ENCODE measurements at places on chromosomes 16 and 17. TPM values are rescaled to one million over a fixed set of nuclear protein-coding genes. Genes with fewer than 3 reads are reported as not detected.

Gene FBXO39
- total RNA-seq, result 0.06 TPM

GRCh38 chr17:73785496-73785895 lies 141.3 kb upstream of the SDK2 start:
- DNase-seq, result no peak

Gene LITAF
- 120 TPM for total RNA-seq

DNA sequence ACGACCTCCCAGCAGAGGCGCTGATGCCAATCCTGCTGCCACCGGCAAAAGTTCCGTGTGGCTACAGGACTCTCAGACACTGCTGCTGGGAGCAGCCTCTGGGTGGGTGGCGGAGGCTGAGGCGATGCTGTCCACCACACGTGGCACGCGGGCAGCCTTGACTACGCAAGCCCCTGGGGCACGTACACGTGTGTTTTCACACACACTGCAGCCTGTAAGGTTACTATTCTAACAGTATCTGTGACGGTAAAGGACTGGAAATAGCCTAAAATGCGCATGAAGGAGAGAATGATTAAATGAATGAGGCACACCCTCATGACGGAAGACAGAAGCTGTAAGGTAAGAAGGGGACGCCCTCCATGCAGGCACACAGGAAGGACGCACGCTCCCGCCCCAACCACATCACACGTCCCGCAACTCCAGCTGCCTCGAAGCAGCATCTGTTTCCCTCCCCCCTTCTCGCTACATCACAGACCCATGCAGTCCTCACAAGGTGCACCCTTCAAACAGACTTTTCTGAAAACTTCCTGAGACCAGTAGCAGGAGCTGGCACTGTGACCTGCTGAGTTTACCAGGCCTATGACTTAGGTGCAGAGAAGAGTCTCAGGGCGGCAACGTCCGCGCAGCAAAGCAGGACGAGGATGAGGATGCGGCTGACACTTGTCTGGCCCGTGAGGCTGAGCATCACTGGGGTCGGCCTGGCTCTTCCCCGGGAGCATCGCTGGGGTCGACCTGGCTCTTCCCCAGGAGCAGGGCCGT lies 28.7 kb upstream of the FASN start:
- DNase-seq, result no peak

DNA sequence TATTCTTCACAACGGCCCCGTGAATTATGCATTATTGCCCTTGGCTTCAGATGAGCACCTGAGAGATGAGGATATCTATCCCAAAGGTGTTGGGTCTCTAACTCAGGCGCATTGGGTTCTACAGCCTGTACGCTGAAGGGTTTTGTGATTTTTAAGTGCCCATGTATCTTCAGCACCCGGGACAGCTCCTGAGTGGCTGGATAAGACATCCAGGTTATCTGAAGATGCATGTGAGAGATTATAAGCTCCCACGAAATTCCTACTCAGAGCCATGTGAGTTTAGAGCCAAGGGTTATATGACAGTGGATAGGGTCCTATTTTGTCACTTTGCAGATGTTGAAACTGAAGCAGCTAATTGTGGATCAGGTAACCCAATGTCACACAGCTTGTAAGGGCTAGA lies 612.3 kb upstream of the EEF2KMT start:
- no peak for DNase-seq

- no peak for DNase-seq
Measured at GRCh38 chr16:85929259-85929721, 30.3 kb downstream of the IRF8 start.

DNA sequence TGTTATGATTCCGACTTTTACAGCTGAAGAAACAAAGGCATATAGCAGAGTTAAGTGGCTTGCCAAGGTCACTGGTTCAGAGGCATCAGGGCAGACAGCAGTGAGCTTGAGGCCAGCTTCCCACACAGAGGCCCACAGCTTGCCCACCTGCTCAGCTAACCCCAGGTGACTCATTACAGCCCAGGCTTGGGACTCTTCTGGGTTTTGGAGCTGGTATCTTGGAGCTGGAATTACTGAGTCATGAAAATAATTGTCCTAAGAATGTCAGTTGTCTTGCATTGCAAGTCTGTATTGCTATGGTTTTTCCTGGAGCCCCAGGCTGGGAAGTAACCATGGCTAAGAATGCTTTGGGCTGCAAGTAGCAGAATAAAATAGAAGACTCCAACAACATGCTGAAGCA lies 32.4 kb upstream of the IRX3 start:
- DNase-seq, result no peak

GRCh38 chr17:17536702-17537101 lies 40.5 kb upstream of the RASD1 start:
- no peak for DNase-seq

DNA sequence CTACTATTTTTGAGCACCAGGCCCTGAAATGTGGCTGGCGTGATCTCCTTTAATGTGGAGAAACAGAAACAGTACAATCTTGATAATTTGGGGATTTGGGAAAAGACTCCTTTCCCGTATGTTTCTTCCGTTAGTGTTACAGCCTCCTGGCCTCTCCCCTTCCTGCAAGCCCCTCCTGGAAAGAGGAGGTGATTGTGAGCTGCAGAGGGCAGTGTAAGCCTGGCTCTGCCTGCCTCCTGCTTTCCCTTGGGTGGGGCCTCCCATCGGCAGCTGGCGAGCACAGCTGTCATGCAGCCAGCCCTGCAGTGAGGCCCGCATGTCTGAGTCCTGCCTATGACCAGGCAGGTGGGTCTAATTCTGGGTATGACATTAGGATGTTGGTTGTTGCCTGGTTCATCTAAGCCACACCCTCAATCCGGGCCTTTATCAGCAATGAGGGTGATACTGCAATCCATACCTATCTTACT lies 48.7 kb upstream of the WSB1 start:
- peak; percentile 89 for DNase-seq

Gene NPTX1
- total RNA-seq, result 0.17 TPM

GRCh38 chr17:80349151-80349651 lies 65.8 kb upstream of the ENDOV start:
- DNase-seq, result no peak

Gene MYADML2
- total RNA-seq, result not detected

Gene ATAD5
- total RNA-seq, result 4.5 TPM

Gene SRP68
- total RNA-seq, result 39.7 TPM

Gene ACSM5
- 1.1 TPM for total RNA-seq

DNA sequence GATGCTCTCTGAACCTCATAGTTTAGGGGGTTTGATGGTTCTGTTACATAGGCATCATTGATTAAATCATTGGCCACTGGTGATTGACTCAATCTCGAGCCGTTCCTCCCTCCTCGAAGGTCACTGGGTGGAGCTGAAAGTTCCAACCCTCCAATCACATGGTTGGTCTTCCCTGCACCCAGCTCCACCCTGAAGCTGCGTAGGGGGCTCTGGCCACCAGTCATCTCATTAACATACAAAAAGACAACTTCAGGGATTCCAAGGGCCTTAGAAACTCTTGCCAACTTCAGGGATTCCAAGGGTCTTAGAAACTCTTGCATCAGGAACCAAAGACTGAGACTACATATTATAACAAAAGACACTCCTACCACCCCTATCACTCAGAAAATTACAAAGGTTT lies 306.5 kb upstream of the TNRC6C start:
- DNase-seq, result no peak

Gene CNGB1
- total RNA-seq, result not detected

Gene BIRC5
- total RNA-seq, result 157 TPM

- no peak for DNase-seq
Measured at GRCh38 chr17:79779084-79779529, 1.2 kb downstream of the CBX2 start.

Gene EPX
- total RNA-seq, result 0.08 TPM

GRCh38 chr16:59773330-59773729 lies 1039.2 kb upstream of the GOT2 start:
- DNase-seq, result no peak

DNA sequence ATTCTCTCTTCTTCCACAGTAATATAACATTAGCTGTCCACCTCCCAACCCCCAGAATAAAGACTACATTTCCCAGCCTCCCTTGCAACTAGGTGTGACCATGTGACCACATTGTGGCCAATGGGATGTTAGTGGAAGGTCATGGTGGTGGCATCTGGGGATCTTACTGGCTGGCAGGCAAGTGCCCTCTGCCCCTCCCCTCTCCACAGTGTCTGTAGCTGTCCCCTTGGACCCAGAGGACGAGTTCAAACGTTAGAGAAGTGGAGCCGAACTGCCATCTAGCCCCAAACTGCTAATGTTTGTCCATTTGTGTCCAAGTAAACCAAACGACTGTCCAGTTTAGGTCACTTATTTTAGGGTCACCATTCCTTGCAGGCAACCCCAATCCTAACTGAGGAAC lies 26.6 kb upstream of the KCNG4 start:
- DNase-seq, result peak; percentile 82

- DNase-seq, result no peak
Measured at GRCh38 chr17:79625706-79626105, 14.9 kb upstream of the RBFOX3 start.

GRCh38 chr17:80485846-80486245 lies 9.4 kb upstream of the NPTX1 start:
- no peak for DNase-seq

Gene TNFRSF12A
- total RNA-seq, result 312 TPM

Gene CFAP97D1
- total RNA-seq, result not detected

Gene SCNN1B
- total RNA-seq, result not detected

- no peak for DNase-seq
Measured at GRCh38 chr16:68126395-68126794, 41.2 kb downstream of the NFATC3 start.

DNA sequence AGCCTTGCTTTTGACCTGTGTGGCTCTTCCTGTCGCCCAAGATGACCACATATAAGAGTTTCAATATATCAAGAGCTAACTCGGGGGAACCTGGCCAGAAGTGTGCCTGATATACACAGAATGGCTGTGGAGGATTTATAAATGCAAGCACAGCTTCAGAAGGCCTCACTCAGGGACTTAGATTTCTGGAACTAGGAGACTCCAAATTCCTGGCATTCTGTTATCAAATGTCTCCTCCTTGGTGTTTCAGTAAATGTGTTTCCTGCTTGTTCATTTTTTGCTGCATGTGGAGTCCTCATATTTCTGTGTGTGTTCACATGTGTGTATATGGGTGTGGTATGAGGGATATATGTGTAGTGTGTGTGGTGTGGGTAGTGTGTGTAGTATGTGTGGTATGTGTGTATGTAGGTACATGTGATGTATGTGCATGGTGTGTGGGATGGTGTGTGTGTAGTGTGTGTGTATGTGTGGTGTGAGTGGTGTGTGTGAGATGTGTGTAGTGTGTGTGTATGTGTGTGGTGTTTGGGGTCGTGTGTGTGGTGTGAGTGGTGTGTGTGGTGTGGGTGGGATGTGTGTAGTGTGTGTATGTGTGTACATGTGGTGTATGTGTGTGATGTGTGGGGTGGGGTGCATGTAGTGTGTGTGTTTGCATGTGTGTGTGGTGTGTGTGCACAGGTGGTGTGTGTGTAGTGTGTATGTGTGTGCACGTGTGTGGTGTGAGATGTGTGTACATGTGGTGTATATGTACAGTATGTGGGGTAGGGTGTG lies 981 bp upstream of the CD300H start:
- DNase-seq, result no peak

DNA sequence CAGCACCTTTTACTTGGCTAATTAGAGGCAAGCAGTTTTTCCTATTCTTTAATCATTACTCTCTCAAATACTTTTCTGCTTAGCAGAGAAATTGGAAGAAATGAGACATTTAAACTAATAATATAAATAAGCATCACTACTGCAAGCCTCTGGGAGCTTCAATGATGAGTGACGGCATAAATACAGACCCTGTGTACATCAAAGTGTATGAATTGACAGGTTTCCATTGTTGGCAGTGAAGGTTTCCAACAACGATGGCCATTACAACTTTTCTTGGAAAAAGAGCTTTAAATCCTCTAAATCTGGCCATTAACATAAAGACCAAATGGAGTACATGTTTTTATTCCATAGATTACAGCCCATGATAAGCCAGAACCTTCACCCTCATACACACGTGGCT lies 39.4 kb upstream of the CACNG5 start:
- DNase-seq, result no peak

- no peak for DNase-seq
Measured at GRCh38 chr16:77113835-77114234, 77.2 kb upstream of the MON1B start.

Gene SDF2
- total RNA-seq, result 82.9 TPM

- no peak for DNase-seq
Measured at GRCh38 chr17:4001048-4001590, 36.9 kb upstream of the ATP2A3 start.

GRCh38 chr16:75138233-75138632 lies 10.1 kb upstream of the ZFP1 start:
- DNase-seq, result no peak

DNA sequence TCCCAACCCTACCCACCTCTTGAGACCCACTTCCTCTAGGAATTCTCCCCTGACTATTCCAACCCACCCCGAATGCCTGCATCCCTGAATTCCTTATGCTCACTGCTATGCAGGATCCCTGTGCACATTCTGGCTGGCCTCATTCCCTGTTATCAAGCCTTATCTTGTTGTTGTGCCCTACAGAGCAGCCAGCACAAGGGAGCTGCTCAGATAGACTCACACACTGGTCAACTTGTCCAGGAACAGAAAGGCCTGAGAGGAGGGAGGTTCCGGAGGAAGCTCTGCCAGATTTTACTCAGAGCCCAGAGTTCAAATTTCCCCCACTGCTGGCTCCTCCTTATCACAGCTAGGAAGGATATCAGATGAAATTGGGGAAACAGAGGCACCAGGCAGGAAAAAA lies 24.8 kb upstream of the MYO18A start:
- DNase-seq, result no peak

Gene CSH1
- total RNA-seq, result not detected

DNA sequence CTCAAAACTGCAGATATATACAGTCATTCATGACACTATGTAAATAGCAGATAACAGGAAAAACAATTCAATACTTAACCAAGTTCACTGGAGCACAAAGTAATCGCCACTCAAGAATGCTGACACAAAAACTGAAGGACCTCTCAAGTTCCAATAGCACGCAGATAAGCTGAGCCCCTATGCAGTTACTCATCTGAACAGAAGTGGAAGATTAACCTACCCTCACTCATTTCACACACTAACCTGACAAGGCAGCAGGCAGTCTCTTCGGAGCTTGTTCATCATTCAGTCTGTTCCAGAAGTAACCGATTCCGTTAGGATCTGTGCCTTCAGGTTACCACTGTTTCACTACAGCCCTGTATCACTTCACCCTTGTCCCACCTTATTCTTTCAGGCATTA lies 6.0 kb downstream of the HELZ start:
- DNase-seq, result no peak

DNA sequence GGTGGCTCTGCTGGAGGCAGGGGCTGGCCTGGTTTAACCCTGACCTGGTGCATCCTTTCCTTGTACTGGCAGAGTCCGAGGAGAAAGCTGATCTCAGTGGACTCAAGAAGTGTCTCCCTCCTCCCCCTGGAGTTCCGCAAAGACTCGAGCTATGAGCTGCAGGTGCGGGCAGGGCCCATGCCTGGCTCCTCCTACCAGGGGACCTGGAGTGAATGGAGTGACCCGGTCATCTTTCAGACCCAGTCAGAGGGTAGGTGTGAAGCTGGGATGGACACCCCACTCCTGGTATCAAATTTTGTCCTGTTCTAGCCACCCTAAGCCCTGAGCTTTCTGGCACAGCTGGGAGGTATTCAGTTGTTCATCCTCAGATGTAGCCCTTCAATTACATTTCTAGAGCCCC lies 42.5 kb downstream of the IL21R start:
- DNase-seq, result no peak
